Amniotic epithelial cell (primary cell): ENCODE measurements at places on chromosomes 4 and X.
A peak's percentile ranks its signal among the peaks of the same experiment; 100 is the strongest.

DNA sequence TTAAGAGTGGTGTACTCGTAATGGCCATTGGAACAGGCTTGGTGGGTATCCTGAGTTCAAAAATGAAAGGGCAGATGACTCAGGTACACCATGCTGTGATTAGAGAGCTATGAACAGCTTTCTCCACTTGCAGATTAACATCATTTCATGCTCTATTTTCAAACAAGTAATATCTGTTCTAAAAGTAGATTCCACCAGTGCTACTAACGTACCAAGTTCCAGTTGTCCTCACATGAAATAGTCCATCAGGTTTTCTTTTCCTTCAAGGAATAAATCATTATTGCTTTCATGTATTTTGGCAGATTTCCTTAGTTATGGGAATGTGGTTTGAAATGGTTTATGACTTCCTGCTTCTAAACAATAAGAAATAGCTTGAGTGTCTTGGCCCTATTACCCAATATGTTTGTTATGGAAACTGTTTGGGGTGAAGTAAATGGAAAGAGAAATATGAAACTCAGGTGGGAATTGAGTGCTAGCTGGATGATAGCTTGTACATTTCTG, 49.9 kb downstream of the PCDH7 start:
- DNase-seq: peak; percentile 90

GRCh38 chr4:88443486-88443885, 13.4 kb upstream of the HERC5 start:
- no peak for DNase-seq

- no peak for DNase-seq
Observed at GRCh38 chrX:72120837-72121236, 10.9 kb downstream of the RTL5 start.

DNA sequence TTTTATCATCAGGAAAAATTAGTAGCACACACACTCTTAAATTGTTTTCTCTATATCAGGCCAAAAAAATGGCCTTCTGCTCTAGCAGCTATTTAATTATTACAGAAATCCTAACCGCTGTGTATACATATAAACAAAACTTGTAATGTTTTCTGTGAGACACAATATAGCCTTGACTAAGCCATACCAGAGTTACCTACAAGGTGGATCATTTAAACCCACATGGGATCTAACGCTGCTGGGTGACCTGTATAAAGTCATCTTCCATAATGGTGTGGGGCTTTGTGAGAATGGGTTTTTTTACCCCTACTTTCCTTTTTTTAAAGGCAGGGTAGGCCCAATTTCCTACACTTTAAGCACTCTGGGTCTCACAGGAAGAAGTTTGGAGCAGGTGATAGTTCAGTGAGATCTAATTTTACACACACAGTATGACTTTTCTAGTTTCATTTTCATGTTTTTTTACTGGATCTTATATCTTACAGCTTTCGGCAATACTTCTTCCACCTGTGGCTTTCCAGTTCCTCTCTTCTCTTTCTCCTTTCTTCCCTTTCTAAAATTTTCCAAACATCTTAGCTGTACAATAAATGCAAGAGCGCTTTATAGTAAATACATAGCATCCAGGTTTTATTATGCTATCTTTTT, 66.9 kb upstream of the MMAA start:
- DNase-seq: no peak

- peak; percentile 63 for DNase-seq
Observed at GRCh38 chr4:46432923-46433322, 43.0 kb upstream of the GABRA2 start.

- peak; percentile 0 for DNase-seq
Observed at GRCh38 chr4:162952232-162952631, 214.5 kb downstream of the NAF1 start.

DNA sequence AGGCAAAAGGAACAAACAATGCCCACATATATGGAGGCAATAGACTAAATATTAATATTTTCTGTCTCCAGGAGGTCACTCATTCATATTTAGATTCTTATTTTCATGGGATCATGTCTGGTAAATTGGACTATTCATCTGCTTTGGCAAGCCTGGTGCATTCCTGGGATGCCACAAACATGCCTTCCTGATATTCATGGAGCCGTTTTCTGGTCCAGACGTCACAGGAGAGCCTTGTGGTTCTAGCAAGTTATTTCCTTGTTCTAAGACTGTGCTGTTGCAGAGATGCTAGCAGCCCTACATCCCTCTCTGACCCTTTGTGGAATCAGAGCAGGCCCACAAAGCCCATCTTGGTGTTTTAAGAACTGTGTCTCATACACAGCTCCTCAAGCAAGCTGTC, 16.1 kb upstream of the EXOSC9 start:
- DNase-seq: peak; percentile 97

- DNase-seq: peak; percentile 0
Observed at GRCh38 chrX:140572724-140573123, 67.9 kb upstream of the SOX3 start.

DNA sequence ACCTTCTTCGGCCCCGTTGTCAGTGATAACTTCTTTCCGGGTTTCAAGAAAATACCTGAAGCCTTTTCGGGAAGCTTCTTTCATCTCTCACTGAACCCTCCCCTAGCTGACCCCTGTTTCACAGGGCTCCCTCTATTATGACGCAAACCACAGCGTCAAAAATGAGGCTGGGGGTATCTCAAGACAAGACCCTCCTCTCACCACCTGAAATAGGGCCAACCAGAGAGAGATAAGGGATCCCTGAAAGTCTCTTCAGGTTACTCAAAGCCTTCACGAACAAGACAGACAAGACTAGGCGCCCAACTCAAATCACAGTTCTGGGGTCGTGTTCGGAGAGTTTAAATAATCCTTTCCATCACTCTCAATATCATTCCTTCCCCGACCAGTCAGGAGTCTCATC, 1.2 kb downstream of the PHF8 start:
- no peak for DNase-seq

GRCh38 chr4:24855741-24856140, 57.1 kb downstream of the CCDC149 start:
- no peak for DNase-seq

- DNase-seq: no peak
Observed at GRCh38 chr4:53532521-53532920, 58.8 kb downstream of the LNX1 start.

GRCh38 chr4:103902730-103903129, 182.9 kb upstream of the TACR3 start:
- DNase-seq: no peak

GRCh38 chr4:24840362-24840761, 45.0 kb downstream of the SOD3 start:
- no peak for DNase-seq

GRCh38 chr4:7807351-7807921, 132.2 kb downstream of the AFAP1 start:
- no peak for DNase-seq

DNA sequence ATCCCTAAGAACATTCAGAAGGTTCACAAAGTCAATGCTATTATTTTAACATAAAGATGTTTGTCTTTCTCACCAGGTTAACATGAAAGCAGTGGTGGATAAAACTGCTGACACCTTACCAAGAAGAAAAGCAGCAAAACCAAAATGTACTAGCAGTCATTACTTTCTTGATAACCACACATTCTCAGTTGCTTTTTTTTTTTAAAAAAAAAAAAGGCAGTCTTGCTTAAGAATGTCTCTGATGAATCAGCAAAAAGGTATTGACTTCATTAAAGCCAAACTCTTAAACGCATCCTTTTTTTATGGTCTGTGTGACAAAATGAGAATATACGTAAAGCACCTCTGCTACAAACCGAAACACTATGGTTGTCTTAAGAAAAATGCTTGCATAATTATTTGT, 31.9 kb downstream of the CDKL2 start:
- DNase-seq: peak; percentile 72

- no peak for DNase-seq
Observed at GRCh38 chr4:88757067-88757466, 59.4 kb upstream of the NAP1L5 start.

DNA sequence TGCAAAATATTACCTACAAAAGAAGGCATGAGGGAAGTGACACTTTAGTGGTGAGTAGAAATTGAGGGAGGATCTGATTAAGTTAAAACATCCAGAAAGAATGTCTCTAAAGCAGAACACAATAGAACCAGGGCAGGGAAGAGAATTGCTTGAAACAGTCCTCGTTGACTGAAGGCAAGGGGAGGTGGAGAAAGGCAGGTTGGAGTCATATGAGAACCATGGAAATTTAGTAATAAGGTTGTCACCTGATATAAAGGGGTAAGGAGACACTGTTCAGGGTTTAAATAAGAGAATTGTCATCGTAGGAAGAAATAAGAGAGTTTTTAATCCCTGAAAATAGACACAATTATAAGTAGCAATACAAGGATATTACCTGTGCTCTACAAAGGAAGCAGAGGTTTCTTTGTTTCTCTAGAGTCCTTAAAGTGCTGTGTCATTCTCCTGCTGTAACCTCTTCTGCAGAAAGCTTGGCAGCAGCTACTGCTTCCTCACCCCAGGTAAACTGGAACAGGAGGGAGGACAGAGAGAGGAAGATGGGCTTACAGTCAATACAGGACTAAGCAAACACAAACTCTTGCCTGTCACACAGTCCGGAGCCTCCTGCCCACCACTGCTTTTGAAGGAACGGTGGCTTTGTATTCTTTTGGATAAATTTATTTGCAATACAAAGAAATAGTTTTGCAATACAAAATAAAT, 258.4 kb downstream of the PPARGC1A start:
- no peak for DNase-seq

DNA sequence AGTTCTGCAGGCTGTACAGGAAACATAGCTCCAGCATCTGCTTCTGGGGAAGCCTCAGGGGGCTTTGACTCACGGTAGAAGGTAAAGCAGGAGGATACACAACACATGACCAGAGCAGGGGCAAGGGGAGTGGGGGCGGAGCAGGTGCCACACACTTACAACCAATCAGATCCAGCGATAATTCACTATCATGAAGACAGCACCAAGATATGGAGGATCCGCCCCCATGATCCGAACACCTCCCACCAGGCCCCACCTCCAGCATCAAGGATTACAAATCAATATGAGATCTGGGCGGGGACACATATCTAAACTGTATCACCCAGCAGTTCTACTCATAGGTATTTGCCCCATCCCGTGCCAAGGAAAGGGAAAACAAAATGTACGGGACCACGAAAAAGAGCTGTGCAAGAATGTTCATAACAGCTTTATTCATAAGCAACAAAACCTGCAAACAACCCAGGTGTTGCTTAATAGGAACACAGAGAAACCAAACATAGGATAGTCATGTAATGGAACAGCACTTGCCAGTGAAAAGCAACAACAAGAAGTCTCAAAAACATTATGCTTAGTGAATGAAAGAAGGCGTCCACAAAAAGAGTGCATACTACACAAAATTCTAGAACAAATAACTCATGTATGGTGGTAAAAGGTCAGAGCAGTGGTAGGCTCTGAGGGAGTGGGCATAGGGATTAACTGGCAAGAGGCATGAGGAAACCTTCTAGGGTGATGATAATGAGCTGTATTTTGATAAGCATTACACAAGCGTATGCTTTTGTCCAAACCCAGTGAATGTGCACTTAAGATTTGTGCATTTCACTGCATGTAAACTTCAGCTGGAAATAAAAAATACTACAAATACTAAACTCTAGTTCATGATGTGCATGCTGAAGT, 130.9 kb upstream of the FAM9B start:
- peak; percentile 93 for DNase-seq

DNA sequence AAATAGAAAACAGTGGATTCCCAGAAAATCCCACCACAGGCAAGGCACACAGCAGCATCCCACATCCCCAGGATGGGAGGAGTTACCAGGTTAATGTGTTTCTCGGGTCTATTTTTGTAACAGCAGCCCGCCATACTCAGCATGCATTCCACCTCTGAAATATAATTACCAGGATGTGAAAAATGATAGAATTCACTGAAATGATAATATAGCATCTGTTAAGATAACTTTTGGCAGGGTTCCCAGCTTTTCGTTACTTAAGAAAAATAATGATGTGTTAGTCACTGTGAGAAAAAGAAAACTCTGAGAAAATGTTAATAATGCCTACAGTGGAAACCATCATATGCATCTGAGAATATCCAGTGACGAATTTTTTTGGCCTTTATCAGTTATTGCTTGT, 87.1 kb downstream of the VCX2 start:
- DNase-seq: peak; percentile 91

- DNase-seq: no peak
Observed at GRCh38 chrX:71930298-71930697, 19.7 kb downstream of the NHSL2 start.

GRCh38 chr4:147182041-147182440, 236.4 kb upstream of the TTC29 start:
- no peak for DNase-seq

GRCh38 chrX:39688576-39689375, 409.0 kb downstream of the BCOR start:
- peak; percentile 47 for DNase-seq

GRCh38 chrX:39752815-39753214, 344.9 kb downstream of the BCOR start:
- peak; percentile 31 for DNase-seq

- no peak for DNase-seq
Observed at GRCh38 chr4:3845094-3845743, 79.0 kb downstream of the ADRA2C start.

DNA sequence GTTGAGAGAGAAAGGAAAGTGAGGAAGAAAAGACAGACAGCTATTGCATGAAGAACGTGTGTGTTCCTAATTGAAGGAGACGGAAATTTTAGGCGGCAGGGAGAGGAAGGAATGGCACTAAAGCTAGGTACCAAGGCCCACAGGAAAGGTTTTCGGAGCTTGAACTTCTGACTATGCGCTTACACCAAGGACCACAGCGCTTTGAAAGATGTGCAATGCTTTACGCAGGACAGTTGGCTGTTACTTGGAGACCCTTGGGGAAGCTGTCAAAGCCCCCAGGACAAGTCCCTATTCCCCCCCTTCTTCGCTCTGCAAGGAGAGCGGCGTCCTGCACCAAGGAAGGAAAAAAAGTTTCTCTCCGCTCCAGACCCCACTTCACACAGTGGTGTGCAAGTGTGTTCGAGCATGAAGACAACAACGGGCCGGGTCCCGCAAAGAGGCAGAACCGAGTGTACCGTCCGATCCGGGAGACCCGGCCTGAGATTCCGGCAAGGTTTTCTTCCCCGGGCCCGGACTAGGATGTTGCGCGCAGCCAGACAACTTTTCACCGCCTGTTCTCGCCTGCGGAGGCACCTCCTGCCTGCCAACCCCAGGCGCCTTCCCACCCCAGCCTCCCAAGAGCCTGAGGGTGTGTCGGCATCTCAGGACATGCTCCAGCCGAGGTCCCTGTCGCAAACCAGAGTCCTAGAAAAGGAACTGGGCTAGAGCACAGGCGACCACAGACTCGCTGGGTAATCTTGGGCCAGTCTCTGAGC, 896 bp downstream of the KDR start:
- DNase-seq: no peak

GRCh38 chr4:4607336-4608213, 65.7 kb upstream of the STX18 start:
- DNase-seq: no peak

DNA sequence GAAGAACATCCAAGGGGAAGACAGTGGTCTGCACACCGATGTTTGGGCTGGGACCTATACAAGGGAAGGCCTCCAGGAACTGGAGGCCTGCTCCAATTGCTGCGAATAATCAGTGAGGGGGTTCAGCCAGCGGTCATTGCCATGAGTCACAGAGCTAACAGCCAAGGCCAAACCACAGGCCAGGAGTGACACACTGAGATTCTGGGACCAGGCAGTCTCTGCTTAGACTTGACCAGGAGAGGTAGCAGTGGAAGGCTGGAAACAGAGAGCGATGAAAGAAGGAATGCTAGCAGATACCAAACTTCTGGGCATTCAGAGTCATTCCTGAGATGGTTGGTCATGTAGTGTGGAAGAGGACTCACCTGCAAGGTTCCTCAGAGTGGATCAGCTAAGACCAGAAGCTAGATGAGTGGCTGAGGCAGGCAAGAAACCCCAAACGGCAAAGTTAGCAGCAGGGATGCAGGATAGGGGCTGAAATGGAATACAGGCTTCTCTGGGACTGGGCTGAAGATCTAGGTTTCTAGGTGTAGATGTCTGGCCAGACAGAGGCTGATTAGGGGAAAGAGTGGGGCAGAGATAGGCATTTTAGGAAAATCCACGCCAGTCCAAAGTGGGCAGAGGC, 54.7 kb downstream of the CNGA2 start:
- DNase-seq: peak; percentile 57
